ENCODE measurements at places on chromosomes 2 and 18.
A peak's percentile ranks its signal among the peaks of the same experiment; 100 is the strongest.

GRCh38 chr2:33666879-33667278, 67.8 kb upstream of the FAM98A start:
- no peaks in the 10 kb centered on the region for H3K4me1 ChIP-seq
- H3K27me3 ChIP-seq, result no peaks in the 10 kb centered on the region
- H3K27ac ChIP-seq, result no peak overlapping the region
- no peak overlapping the region for H3K4me3 ChIP-seq
- no peak for DNase-seq

- no peaks in the 10 kb centered on the region for H3K4me1 ChIP-seq
- DNase-seq, result no peak
- no peaks in the 10 kb centered on the region for H3K27me3 ChIP-seq
- no peak overlapping the region for H3K4me3 ChIP-seq
These were observed 1679.0 kb downstream of the SUCLG1 start for GRCh38 chr2:82780050-82780449.

GRCh38 chr2:168903888-168904287, 2.8 kb downstream of the G6PC2 start:
- H3K4me3 ChIP-seq, result no peak overlapping the region
- DNase-seq, result no peak
- no peaks in the 10 kb centered on the region for H3K36me3 ChIP-seq
- H3K27ac ChIP-seq, result no peak overlapping the region
- H3K4me1 ChIP-seq, result no peaks in the 10 kb centered on the region

DNA sequence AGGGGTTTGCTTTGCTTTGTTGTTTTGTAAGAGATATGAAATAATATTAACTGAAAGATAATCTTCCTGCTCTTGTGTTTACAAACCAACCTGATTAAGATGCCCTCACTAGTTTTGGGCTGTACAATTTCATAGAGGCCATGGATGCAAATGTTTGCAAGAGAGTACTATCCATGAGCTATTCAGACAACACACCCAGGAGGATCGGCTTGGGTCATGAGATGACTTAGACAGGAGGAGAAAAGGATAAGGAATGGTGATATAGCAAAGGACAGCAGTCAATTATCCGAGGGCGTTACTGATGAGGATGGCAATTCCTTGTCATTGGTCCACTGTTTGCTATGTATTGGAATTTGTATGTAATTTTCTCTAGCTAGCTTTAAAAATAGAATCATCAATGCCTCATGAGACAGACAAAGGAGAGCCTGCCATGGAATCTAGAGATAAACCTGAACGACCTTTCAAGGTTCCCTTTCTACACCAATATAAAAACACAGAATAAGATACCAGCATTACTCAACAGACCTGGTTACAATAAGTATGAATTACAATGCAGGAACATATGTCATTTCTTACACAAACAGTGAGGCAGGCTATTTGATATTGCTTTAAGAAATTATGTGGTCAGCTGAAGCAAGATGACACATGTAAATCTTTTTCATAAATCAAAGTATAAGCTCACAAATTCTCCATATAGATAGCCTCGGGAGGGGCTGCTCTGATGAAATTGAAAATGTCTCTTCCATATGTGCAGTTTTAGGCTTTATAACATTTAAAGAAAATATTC, 54.4 kb upstream of the SOS1 start:
- DNase-seq, result no peak
- no peaks in the 10 kb centered on the region for H3K4me1 ChIP-seq
- no peak overlapping the region for H3K4me3 ChIP-seq

DNA sequence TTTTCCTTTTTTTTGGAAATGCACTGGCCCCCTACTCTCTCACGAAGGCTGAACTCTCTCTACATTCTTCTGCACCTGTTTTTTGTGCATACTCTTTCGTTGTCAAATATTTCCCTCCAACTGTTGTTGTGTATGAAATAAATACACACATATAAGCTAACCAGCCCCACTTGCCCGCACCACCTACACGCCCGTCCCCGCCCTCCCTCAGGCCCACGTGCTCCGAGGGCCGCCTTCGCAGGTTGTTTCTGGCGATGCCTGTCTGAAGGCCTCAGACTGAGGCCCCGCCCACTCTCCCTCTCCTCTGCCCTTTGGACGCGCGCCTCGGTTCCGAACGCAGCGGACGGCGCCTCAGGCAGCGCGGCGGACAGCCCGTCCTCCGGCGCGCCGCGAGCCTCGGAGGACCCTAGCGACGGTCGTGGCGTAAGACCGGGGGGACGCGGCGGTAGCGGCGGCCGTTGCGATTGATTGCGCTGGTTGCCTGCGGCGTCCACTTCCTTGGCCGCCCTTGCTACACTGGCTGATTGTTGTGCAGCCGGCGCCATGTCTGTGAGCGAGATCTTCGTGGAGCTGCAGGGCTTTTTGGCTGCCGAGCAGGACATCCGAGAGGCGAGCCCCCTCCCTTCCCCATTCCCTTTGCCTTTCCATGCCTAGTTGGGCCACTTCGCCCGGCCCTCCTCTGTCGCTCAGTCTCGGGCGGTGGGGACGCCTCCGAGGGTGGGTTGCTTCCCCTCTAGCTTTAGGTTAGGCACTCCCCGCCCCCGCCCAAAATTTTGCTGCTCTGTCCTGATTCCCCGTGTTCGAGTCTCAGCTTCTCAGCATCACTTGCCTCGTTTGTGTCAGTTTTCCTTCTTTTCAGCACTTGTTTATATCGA, at the start of gene TSN:
TSS of gene TSN (plus strand) at position 415 of the 875 bp plus-strand sequence. CDS start at position 544, 129 bp downstream.
- DNase-seq, result peak; percentile 94
- peak within 1 kb of the TSS; percentile 72 for H3K27ac ChIP-seq
- H3K4me3 ChIP-seq, result peak within 1 kb of the TSS; percentile 97

DNA sequence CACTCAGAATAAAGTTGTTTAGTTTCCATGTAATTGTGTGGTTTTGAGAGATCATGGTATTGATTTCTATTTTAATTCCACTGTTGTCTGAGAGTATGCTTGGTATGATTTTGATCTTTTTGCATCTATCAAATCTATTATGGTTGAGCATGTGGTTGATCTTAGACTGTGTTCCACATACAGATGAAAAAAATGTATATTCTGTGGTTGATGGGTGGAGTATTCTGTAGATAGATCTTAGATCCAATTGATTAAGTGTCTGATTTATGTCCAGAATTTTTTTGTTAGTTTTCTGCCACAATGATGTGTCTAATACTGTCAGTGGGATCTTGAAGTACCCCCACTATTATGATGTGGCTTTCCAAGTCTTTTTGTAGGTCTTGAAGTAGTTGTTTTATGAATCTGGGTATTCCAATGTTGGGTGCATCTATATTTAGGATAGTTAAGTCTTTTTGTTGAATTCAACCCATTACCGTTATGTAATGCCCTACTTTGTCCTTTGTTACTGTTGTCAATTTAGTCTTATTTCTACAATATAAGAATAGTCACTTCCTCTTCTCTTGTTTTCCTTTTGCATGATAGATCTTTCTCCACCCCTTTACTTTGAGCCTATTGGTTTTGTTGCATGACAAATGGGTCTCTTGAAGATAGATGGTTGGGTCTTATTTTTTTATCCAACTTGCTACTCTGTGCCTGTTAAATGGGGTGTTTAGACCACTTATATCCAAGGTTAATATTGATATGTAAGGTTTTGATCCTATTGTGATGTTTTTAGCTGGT, 101.8 kb downstream of the TRABD2A start:
- H3K4me3 ChIP-seq, result no peak overlapping the region
- H3K27me3 ChIP-seq, result no peaks in the 10 kb centered on the region
- no peaks in the 10 kb centered on the region for H3K36me3 ChIP-seq

- no peaks in the 10 kb centered on the region for H3K36me3 ChIP-seq
- peak overlapping the region; percentile 18 for H3K4me3 ChIP-seq
- no peaks in the 10 kb centered on the region for H3K27me3 ChIP-seq
- DNase-seq, result peak; percentile 83
- peak overlapping the region; percentile 96 for H3K27ac ChIP-seq
These were observed 47.4 kb downstream of the LRRFIP1 start for GRCh38 chr2:237674731-237675276.

DNA sequence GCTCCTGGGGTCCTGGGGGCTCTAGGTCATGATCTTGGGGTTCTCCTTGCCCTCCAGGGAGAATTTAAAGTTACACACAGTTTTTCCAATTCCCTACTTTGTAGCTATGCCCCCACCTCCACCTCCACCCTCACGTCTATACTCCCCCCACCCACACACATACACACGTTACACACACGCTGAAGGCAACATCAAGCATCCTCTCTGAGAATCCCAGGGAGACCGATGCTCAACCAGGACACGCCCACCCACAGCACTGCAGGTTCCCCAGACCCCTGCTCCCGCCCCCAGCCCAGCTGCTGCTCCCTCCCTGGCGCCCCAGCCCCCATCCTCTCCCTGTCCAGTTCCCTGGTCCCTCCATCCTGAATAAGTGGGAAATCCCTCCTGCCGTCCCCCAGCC, 6.4 kb upstream of the TNS1 start:
- peaks cover 18% of the 10 kb centered on the region for H3K27me3 ChIP-seq
- peaks cover 7% of the 10 kb centered on the region for H3K4me1 ChIP-seq
- DNase-seq, result no peak
- H3K27ac ChIP-seq, result no peak overlapping the region
